ENCODE measurements at places on chromosomes 6 and 20. TPM values are rescaled to one million over a fixed set of nuclear protein-coding genes. Genes with fewer than 3 reads are reported as not detected.

Gene SMLR1
- not detected for total RNA-seq

Gene EFCAB8
- total RNA-seq: under 0.01 TPM

Gene TFAP2A
- 9.7 TPM for total RNA-seq

Gene SASH1
- total RNA-seq: 103 TPM

Gene PRKN
- total RNA-seq: 6.3 TPM

Gene RIOK1
- 15.5 TPM for total RNA-seq

Gene GSTA1
- total RNA-seq: not detected

Gene PRRT1
- 0.16 TPM for total RNA-seq

Gene SLC22A2
- total RNA-seq: not detected

Gene ELOVL4
- total RNA-seq: 7.6 TPM

Gene C6orf141
- total RNA-seq: 0.12 TPM

Gene SCAND1
- 44.9 TPM for total RNA-seq

Gene CRYBG1
- total RNA-seq: 40.4 TPM

Gene ANKRD66
- not detected for total RNA-seq

Gene TAGAP
- total RNA-seq: not detected

Gene WFDC10B
- total RNA-seq: 0.32 TPM

Gene FRK
- total RNA-seq: 1.9 TPM

Gene DPPA5
- total RNA-seq: not detected

Gene EYA4
- 3.4 TPM for total RNA-seq

Gene FNDC1
- 2.1 TPM for total RNA-seq

Gene LAMP5
- not detected for total RNA-seq

Gene NOX3
- total RNA-seq: not detected

Gene UNC5CL
- total RNA-seq: 0.12 TPM

Gene COX7A2
- 246 TPM for total RNA-seq

Gene ANKEF1
- 4.2 TPM for total RNA-seq

Gene LY6G5C
- total RNA-seq: 0.16 TPM

Gene PBOV1
- not detected for total RNA-seq

Gene SYNCRIP
- total RNA-seq: 65.9 TPM

Gene PTGIS
- total RNA-seq: 6.3 TPM

Gene EYA2
- total RNA-seq: 2.6 TPM

Gene ACTR5
- total RNA-seq: 5.7 TPM

All from hair follicle dermal papilla cell (primary cell).